Cerebellar cortex (tissue), 1 donor: ENCODE measurements at places on chromosomes 4 and X.

- no peak for DNase-seq
Observed at GRCh38 chrX:7170898-7171297, 22.9 kb upstream of the PUDP start.

GRCh38 chr4:26217961-26218676, 102.7 kb upstream of the RBPJ start:
- peak; percentile 85 for DNase-seq

DNA sequence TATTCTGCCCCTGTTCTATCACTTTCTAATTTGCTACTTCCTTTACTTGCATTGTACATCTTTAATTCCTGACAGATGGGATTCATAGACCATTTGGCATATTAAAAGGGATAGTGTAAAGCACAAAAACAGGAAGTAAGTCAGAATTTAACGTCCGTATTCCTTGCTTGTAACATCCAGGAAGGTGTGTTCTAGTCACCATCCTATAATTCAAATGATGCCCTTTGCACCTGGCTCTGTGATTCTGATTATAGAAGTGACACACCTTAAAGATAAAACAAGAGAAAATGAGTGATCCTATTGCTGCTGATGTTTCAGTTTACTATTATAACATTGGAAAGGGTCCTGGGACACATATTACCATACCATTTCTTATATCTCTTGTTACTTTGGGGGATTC, 238.7 kb upstream of the NR3C2 start:
- no peak for DNase-seq

GRCh38 chr4:167100120-167100519, 134.2 kb downstream of the SPOCK3 start:
- DNase-seq = peak; percentile 11

- no peak for DNase-seq
Observed at GRCh38 chr4:149572716-149573115, 242.9 kb downstream of the IQCM start.

GRCh38 chr4:112316360-112316759, 19.2 kb downstream of the ALPK1 start:
- DNase-seq = no peak

GRCh38 chr4:152368001-152368400, 167.9 kb downstream of the FBXW7 start:
- DNase-seq = no peak

DNA sequence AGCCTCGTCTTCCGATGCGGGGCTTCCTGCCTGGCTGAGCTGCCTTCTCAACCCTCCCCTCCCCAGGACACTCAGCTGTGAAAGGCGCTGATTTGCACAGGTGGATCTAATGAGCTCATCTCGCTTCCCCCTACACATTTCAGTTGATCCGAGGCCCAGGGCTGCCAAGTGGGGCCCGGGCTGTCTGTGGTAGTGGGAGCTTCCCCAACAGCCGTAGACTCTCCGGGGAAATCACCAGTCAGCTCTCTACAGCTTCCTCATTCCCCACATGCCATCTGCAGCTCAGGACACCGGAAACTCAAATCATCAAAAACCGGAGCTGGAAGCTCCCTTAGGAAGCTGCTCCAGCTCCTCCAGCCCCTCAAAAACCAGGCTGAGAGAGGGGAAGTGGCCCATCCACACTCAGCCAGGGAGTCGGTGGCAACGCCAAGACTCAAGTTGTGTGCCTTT, 56.2 kb downstream of the SMIM20 start:
- no peak for DNase-seq

DNA sequence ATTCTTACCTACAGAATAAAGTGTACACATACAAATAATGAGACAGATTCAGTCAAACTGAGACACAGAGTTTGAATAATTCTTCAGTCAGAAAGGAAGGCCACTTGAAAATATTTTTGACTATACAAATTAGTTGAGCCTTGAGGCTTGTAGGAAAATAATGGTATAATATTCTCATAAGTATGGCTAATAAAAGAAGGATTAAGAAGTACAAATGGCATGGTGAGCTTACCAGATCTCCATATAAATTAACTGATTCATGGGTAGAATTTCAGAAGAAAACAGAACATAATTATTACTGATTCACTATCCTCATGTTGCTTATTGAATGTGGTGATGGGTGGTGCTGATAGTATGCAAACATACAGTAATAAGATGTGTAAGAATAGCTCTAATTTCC, 401.1 kb downstream of the PCDH18 start:
- DNase-seq = no peak

- no peak for DNase-seq
Observed at GRCh38 chr4:182684796-182685195, 232.4 kb downstream of the DCTD start.

DNA sequence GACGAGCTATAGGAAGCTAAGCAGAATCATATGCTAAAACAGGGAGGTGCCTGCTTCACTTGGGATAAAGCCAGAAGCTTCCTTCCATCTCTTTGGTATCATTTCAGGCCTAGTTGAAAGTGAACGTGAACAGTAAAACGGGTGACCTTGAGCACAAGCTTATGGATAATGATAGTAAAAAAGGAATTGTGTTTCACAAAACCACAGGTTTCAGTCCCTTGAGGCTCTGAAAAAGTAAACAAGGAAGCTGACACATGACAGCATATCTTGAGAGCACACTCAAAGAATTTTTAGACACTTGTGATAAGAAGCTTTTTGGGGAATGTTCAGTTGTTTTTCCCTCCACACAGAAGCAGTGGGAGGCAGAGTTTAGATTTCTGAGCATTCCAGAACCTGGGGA, 286.1 kb downstream of the DCHS2 start:
- DNase-seq = no peak

DNA sequence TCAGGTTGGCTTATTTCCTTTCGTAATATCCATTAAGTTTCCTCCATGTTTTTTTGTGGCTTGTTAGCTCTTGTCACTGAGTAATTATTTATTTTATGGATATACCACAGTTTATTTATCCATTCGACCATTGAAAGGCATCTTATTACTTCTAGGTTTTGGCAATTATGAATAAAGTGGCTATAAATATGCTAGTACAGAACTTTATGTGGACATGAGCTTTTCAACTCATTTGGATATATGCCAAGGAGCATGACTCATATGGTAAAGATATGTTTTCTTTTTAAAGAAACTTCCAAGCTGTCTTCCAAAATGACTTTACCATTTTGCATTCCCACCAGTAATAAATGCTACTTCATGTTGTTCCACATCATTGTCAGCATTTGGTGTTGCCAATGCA, 803.6 kb downstream of the GLUD2 start:
- no peak for DNase-seq

DNA sequence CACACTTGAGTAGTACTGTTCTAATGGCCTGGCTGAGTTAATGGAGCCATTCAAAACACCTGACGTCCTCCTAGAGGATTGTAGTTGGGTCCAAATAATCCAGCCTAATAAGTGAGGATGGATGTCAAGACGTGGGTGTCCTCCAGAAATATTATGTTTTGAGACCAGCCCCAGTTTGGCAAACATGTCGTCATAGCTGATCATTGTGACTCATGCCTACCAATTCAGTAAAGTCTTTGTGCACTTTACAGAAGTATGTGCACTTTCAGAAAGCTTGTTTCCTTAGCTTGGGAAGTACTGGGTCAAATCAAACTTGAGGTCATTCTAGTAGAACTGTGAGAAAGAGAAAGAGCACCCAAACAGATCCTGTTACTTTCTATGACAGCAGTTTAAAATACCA, 37.6 kb upstream of the GLRA2 start:
- no peak for DNase-seq

GRCh38 chr4:3736806-3737205, 29.4 kb upstream of the ADRA2C start:
- DNase-seq = peak; percentile 89

DNA sequence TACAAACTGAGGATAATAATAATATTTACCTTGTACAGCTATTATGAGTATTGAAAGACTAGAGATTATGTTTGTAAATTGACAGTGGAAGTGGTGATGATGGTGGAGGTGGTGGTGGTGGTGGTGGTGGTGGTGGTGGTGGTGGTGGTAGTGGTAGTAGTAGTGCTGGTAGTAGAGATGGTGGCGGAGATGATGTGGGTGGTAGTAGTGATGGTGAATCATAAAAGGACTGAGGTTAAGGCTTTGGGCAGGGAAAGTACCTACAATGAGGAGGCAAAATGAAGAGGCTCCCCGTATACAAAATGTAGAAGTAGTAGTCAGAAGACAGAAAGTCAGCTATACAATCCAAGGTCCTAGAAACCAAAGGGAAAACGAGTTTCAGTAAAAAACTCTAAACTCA, 214.1 kb downstream of the BCOR start:
- no peak for DNase-seq

DNA sequence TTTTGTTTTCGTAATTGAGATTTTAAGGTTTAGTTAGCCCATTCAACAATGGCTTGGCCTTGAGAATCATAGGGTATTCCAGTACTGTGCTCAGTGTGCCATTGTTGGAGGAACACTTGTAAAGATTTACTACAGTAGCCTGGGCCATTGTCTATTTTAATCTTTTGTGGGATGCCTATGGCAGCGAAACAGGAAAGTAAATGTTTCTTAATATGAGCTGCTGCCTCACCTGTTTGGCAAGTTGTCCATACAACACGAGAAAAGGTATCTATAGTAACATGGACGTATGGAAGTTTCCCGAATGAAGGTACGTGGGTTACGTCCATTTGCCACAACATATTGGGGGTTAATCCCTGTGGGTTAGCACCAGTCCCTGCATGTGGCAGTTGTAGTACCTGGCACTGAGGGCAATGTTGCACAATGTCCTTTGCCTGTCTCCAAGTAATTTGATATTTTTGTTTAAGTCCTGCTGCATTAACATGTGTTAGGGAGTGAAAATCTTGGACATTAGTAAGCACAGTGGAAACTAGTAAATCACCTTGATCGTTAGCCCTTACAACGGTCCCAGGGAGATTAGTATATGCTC, 38.6 kb upstream of the AADAT start:
- DNase-seq = no peak

- no peak for DNase-seq
Observed at GRCh38 chr4:129278868-129279267, 182.9 kb downstream of the C4orf33 start.

GRCh38 chr4:186536285-186536684, 19.1 kb downstream of the MTNR1A start:
- no peak for DNase-seq

DNA sequence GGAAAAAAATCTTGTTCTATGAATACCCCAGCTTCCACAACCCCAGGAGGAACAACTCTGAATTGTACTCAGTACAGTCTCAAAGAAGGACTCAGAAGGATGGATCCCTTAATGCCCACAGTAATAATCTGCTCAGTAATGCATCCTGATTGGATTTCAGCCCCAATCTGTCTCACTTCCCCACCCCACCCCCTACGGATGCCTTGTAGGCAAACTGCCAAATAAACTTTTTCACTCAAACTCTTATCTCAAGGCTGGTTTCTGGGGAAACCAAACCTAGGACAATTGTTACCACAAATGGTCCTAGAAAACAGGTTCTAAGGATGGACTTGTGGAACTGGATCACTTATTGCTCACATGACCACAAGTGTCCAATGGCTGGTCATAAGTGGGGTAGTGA, 1021.8 kb upstream of the INTU start:
- no peak for DNase-seq

- DNase-seq = no peak
Observed at GRCh38 chrX:39973810-39974209, 123.9 kb downstream of the BCOR start.

- no peak for DNase-seq
Observed at GRCh38 chr4:12211636-12212035, 782.9 kb upstream of the HS3ST1 start.
